ENCODE measurements at places on chromosomes 7 and 10. TPM values are rescaled to one million over a fixed set of nuclear protein-coding genes. Genes with fewer than 3 reads are reported as not detected.

- no peak for DNase-seq
Measured at GRCh38 chr10:101308051-101308450, 45.9 kb upstream of the BTRC start.

- no peak for DNase-seq
Measured at GRCh38 chr10:133117688-133118071, 30.0 kb downstream of the ADGRA1 start.

DNA sequence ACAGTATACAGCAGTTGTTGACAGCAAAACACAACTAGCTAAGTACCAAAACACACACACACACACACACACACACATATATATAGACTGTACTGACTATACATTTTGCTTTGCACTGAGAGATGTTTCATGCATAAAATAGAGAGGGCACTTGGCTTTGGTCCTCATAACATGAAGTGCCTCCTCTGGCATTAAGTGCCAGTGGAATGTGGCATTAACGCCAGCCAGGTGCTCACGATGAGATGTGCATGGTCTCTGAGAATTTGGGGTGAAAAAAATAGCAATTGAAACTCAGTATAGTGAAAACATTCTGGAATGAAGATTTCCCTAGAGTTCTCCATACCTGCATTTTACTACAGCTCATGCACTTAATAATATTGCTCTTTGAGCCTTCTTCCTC is 70.0 kb upstream of the INSYN2A start:
- no peak for DNase-seq

DNA sequence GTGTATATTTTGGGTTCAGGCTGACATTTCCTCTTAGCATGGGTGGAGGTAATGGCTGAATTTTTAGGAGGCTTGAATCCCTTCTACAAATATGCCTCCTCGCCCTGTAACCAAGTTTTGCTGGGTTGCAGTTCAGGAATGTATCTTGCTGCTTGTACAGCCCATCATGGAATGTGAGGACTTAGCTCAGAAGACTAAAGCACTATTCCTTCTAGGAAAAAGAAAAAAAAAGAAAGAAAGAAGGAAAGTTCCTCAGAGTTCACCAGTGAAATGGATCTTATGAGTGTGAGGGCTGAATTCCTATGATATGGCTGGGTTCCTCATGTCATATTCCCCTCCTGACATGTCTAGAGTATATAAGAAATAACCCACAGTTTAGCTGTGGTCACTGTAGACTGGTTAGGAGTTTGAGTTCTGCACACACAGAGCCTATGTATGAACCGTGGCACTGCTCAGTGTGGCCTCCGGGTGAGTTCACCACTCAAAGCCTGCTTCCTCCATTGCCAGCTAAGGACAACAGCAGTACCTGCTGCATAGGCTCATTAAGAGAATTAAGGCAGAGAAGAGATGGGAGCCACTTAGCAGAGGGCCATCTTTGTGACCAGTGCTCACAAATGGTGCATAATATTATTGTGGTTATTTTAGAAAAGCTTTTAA is 114.0 kb downstream of the TACC2 start:
- no peak for DNase-seq

GRCh38 chr10:96955794-96956193 is 123.7 kb downstream of the LCOR start:
- DNase-seq, result no peak

GRCh38 chr7:34497153-34497777 is 160.8 kb upstream of the NPSR1 start:
- no peak for DNase-seq

GRCh38 chr7:151249034-151249731 is 689 bp upstream of the SMARCD3 start:
- DNase-seq, result no peak

GRCh38 chr7:57403601-57404342 is 46.2 kb upstream of the ZNF716 start:
- DNase-seq, result no peak

The XRCC2 gene
- 6.3 TPM for polyA plus RNA-seq

The PHYHIPL gene
- polyA plus RNA-seq, result 17.2 TPM

The ABI1 gene
- polyA plus RNA-seq, result 66.3 TPM

The DOCK1 gene
- 68.8 TPM for polyA plus RNA-seq

Measured in right renal cortex interstitium (tissue), 3 donors.